Coronary artery (tissue), 2 donors: ENCODE measurements at places on chromosomes 3 and 15.

DNA sequence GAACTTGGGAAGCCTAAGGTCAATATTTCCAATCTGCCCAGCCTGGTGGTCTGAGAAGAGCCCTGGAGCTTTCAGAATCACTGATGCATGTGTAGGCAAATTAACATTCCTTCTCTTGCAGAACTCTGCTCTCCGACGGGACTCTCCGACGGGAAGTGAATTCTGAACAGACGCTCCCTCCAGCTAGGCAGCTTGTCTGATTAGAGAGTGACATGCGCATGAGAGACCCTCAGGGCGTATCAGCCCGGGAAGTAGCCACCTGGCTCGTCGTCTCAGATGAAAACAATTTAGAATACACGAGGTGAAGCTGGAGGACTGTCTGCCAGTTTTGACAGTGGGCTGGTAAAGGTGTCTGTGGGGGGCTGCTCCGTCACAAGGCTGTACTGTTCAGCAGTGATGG, 103.1 kb downstream of the DGKG start:
- DNase-seq, result no peak

DNA sequence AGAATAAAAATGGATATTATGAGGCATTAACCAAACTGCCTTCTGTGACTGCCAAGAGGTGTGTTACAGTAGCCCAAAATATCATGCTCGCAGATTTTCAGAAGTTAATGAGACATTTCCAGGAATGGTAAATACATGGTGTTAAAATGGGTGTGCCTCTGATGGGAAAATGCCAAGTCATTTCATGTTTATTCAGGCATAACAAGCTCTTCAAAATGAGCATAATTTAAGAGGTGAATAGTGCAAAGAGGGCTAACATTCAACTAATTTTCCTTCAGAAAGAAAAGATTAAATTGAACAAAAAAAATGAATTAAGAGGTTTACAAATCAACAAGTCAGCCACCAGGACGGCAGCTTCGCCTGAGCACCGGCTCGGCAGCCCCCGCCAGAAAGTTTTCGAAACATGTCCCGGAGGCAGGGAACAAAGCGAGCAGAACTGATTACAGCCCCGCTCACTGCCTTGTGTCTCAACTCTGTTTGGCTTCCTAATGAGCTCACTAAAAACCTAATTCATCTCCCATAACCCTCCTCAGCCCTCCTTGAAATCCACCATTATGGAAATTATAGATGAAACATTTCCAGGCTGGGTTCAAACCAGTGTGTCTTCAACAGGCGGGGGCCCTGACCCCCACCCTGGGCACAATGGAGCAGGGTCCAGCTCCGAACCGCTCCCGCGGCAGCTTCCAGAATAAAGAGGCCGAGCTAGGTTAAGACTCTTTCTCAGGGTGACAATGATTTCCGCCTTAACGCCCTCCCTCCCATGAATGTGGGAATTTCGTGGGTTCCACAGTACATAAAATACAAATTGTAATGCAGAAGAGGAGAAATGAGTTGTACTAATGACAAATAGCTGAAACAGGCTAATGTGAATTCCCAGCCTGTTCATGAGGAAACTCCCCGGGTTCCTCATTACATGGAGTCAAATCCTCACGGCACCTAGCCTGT, 43.9 kb downstream of the MEIS2 start:
- DNase-seq, result no peak

DNA sequence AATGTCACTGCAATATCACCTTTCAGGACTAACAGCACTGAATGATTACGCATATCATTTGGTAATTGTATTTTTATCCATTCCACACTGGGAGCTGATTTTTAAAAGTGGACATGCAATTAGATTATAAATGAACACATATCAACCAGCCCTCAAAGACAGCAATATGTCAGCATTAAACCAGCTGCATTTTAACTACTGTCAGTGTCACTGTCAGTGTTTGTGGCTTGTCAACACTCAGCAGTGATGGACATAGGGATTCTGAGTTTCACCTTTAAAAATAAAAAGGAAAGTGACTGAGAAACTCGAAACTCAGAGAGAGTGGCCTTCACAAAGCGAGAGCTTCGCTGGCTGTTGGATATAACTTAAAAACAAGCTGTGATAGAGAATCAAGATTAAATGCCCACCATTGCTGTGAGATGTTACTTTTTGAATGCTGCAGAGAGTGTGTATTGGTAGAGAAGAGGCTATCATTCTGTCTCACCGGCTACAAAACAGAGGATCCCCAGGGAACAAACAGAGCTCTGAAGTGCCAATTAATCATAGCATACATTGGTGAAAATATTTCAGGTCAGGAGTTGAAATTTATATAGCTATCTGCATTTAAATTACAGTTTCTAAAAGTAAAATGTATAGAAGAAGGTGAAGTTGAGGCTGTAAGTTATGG, 635.8 kb downstream of the SQOR start:
- DNase-seq, result no peak

DNA sequence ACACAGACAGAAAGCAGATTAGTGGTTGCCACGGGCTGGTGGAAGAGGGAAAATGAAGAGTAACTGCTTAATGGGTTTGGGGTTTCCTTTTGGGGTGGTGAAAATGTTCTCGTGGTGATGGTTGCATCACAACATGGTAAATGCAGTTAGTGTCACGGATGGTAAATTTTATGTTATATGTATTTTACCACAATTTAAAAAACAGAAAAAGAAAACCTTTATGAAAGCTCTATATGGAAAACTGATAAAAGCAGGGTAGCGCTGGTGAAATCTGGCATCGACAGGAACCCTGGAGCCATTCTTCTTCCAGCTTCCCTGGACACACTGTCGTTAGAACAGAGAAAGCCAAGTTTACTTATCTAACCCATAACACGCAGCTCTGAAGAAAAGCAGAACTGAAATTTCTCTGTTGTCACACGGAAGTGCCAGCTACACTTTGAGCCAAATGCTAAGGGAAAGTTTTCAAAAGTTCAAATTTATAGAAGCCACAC, 287.7 kb upstream of the NR2F2 start:
- no peak for DNase-seq

DNA sequence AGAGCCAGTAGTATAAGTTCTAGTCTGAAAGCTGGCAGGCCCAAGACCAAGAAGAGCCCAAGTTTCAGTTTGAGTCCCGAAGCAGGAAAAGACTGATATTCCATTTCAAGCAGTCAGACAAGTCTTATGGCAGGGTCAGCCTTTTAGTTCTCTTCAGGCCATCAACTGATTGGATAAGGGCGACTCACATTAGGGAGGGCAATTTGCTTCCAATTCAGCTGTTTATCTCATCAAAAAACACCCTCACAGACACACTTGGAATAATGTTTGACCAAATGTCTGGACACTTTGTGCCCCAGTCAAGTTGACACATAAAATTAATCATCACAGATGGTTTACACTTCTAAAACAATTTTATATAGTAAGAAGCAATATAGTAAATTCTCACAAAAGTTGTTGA, 69.7 kb downstream of the UBE2E2 start:
- no peak for DNase-seq

GRCh38 chr3:127221446-127222035, 28.6 kb downstream of the PRR23E start:
- DNase-seq, result no peak

GRCh38 chr3:125121246-125122010, 65.6 kb upstream of the HEG1 start:
- DNase-seq, result no peak

GRCh38 chr3:58386626-58387365, 46.8 kb downstream of the PDHB start:
- DNase-seq, result no peak

- no peak for DNase-seq
Observed at GRCh38 chr3:182829761-182830405, 36.6 kb downstream of the ATP11B start.

DNA sequence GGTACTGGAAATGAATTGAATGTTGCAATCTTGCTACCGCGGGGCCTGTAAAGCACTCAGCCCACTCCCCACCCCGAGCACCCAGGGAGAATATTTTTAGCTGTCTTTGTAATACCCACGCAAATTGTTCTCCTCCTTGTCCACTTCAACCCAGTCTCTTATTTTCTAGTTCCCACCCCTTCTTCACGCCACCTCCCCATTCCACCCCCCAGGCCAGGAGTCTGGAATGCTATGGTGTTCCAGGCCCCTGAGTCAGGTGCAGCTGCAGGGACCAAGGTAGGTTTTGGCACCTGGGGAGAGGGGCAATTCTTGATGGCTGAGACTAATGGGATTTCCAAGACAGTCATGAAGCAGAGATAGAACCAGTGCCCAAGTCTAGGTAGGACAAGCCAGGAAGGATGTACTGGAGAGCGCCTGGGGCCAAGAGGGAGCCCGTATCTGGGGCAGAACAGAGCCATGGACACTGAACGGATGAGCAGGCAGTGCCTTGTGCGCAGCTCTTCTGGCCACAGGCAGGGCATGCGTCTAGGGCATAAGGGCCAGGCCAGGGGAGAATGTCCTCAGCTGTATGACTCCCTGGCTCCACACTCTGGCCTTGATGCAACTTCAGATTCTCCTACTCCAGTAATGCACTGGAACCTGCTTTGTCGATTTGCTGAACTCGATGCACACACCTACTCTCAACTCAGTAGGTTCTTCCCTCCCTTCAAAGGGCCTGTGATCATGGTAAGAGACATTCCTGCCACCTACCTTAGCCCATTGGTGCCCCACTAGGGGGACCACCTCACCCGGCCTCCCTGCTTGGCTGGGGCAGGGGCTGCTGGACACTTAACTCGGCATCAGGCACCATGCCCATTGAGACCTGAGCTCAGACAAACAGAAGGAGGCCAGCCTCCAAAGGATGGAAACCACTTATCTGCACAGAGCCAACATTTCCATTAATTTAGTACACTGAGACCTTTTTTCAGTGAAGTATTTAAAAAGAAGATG, 34.6 kb upstream of the MAGEF1 start:
- no peak for DNase-seq

DNA sequence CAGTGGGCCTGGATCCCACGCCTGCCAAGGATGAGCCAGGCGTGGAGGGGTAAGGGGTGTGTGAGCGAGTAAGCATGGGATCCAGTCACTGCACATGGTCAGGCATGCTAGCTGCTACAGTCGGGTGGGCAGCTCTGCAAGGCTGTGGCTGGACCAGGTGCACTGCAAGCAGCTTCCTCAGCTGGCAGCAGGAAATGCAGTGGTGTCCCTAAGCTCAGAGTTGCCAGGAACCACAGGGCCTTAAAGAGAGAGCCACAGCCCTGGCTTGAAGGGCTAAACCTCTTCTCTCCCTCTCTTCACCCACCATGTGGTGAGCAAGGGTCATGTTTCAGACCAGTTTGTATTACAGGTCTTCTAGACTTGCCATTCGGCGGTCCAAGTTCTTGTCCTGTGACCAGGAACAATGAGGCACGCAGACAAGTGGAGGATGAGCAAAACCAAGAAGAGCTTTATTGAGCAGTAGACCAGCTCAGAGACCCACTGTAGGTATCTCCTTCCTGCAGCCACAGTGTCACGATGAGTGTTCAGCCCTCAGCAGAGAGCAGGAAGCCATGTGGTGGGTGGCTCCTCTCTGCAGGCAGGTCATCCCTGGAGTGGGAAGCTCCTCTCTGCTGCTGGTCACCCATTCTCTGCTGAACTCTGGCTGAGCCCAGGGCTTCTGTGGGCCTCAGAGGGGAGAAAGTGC, 511.9 kb downstream of the PYDC2 start:
- no peak for DNase-seq

DNA sequence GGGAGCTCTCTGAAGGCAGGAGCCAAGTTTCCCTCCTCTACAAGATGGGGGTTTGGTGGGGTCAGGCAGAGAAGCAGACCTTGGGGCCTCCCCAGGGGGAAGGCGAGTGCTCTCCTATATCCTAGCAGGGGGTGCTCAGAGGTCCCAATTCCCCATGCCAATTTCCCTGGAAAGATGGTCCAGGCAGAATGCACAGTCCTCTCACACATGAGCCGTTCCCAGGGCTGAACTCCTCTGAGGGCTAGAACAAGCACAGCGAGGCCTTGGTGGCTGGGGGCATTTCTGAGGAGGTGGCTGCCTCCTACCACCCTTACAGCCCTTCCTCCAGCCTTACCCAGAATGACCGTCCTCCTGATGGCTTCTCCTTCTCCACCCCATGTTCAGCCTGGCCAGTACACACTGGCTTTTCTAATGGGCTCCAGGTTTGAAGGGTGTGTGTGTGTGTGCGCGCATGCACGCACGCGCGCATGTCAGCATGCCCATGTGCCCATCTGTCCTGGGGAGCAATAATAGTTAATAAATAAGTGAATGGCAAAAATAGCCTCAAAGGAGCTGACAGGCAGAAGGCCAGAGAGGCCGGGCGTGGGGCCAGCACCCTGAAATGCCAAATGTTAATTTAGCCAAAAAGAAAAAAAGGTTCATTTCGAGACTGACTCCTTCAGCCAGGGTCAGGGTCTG, 24.4 kb downstream of the ADCY5 start:
- DNase-seq, result no peak

DNA sequence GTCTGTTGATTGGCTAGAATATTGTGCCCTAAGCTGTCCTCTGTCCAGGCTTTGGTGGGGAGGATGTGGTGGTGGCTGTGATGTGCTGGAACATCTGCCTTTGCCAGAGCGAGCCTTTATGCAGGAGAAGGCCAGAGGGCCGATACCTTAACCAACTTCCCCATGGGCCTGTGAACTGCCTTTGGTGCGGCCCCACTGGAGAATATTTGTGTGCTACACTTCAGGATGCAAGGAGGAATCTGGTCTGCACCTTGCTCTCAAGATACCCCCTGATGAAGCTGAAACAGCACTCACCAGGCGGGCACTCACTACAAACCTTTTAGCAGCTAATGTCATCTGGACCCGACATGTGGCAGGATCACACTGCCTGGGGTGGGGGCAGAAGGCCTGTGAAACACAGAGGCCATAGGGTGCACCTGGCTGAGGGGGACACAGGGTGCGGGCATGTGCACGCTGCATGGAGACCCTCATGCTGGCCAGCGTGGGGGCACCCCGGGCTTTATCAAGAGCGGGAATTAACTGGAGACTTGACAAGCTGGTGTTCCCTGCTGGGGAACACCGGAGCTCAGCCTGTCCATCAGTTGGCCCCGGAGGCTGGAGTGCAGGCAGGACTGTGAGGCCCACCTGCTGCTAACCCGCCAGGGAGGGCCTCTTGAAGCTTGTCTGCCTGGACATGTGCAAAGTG, 16.4 kb downstream of the PRR23E start:
- peak; percentile 64 for DNase-seq

GRCh38 chr3:25511972-25512721, 84.1 kb downstream of the RARB start:
- DNase-seq, result no peak

DNA sequence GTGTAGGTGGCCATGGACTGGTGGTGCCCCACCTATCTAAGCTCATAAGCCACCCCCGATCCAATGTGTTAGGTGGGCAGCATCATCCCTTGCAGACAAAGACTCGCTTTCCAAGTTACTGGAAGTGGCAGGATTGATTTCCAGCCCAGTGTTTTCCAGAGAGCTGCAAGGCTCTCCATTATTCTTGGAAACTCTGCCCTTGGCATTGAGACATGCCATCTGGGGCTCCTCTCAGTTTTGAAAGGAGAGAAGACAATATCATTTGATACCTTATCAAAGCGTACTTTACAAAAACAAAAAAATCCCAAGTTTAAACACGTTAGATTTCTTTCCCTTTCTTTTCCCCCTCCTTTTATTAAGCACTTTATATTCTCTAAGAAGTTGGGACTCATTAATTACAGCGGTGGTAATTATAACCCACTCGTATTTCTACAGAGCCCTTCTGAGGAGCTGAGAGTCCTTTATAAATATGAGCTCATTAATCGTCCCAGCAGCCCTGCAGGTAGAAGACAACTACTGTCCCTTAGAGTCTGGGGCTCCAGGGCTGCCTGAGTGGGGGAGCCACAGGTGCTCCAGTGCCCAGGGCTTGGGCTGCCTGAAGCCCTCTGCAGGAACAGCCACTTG, 226.1 kb downstream of the TLE3 start:
- DNase-seq, result no peak
